GM12864 (cell line): ENCODE measurements at places on chromosomes 1 and 21.

DNA sequence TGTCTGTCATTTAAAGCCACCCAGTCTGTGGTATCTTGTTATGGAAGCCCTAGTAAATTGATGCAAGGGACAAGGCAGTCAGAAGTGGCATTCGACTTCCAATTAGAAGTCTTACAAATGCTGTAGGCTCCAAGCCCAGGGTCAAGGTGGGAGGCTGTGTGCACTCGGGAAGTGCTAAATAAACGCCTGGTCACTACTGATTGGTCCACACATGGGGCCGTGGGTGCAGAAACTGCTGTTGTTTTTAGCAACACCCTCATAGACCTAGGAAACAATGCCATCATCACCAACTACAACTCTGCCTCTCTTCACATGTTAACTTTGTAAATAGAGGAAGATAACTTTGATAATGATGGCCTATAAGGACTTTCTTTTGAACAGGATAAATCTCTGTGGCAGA, 20.2 kb upstream of the ZBTB21 start:
- no peak for DNase-seq

DNA sequence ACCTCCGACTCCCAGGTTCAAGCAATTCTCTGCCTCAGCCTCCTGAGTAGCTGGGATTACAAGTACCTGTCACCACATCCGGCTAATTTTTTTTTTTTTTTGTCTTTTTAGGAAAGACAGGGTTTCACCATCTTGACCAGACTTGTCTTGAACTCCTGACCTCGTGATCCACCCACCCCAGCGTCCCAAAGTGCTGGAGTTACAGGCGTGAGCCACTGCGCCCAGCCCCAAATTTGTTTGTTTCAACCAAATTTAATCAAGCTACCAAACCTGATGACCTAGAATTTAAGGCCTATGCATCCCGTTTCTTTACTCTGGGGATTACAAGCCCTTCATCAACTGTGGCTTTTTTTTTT, 58.3 kb upstream of the TBX15 start:
- no peak for DNase-seq

DNA sequence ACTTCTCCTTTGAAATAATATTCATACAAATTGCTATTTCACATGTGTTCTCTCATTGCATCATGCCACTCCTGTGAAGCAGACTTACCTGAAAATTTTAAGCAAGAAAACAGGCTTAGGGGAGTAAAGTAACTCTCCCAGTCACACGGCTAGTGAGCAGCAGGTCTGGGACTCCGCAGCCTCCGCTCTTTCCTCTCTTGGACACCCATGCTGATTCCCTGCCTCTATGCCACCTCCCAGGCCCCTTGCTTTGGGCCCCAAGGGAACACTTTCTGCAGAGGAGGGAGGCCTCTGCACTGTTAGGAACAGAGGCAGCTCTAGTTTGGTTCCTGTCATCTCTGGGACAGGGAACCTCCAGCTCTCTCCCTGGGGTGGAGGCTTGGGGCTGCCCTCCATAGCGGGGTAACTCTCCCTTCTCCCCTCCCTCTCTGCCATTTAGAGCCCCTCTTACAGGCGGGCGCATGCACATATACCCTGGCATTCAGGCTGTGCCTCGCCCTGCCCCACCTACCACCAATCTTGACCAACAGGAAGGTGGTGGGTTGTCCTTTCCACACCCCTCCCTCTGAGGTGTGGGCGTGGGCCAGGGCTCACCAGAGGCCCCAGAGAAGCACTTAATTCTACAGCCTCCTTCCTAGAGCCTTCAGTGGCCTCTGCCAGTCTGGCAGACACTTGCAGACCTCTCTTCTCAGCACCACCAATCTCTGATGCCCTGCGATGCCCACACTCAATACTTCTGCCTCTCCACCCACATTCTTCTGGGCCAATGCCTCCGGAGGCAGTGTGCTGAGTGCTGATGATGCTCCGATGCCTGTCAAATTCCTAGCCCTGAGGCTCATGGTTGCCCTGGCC, at the start of gene RXFP4:
Gene RXFP4 (plus strand): TSS at position 646 of the 852 bp plus-strand sequence. CDS start 72 bp downstream, at position 718.
- DNase-seq = no peak

DNA sequence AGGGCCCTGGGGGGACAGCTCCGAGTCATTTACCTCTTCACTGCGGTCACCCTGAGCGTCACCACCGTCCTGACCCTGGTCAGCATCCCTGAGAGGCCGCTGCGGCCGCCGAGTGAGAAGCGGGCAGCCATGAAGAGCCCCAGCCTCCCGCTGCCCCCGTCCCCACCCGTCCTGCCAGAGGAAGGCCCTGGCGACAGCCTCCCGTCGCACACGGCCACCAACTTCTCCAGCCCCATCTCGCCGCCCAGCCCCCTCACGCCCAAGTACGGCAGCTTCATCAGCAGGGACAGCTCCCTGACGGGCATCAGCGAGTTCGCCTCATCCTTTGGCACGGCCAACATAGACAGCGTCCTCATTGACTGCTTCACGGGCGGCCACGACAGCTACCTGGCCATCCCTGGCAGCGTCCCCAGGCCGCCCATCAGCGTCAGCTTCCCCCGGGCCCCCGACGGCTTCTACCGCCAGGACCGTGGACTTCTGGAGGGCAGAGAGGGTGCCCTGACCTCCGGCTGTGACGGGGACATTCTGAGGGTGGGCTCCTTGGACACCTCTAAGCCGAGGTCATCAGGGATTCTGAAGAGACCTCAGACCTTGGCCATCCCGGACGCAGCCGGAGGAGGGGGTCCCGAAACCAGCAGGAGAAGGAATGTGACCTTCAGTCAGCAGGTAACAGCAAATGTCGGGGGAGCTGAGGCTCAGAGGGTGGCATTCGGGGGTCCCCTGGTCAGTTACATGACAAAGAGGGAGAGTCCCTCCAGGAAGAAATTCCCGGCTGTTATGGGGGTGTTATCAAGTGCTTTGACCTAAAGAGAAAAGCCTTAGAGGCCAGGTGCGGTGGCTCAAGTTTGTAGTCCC, 12.6 kb downstream of the SLC45A1 start:
- DNase-seq = no peak

GRCh38 chr1:244968471-244968871, 104.1 kb upstream of the HNRNPU start:
- DNase-seq = no peak

GRCh38 chr1:93257889-93258288, 77.4 kb downstream of the CCDC18 start:
- no peak for DNase-seq

DNA sequence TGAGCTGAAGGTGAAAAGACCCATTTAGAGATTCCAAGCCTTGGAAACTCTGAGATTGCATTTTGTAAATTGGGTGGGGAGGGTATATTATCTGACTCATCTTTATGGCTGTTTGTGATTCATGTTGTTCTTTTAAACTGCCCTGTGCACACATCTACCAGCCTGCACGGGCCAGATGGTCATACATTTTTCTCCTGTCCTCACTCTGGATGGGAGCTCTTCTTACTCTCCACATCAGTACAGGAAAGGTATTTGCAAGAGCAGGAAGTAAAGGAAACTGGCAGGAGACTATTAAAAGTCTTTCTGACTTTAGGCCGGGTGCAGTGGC, 14.3 kb upstream of the NMNAT2 start:
- no peak for DNase-seq

DNA sequence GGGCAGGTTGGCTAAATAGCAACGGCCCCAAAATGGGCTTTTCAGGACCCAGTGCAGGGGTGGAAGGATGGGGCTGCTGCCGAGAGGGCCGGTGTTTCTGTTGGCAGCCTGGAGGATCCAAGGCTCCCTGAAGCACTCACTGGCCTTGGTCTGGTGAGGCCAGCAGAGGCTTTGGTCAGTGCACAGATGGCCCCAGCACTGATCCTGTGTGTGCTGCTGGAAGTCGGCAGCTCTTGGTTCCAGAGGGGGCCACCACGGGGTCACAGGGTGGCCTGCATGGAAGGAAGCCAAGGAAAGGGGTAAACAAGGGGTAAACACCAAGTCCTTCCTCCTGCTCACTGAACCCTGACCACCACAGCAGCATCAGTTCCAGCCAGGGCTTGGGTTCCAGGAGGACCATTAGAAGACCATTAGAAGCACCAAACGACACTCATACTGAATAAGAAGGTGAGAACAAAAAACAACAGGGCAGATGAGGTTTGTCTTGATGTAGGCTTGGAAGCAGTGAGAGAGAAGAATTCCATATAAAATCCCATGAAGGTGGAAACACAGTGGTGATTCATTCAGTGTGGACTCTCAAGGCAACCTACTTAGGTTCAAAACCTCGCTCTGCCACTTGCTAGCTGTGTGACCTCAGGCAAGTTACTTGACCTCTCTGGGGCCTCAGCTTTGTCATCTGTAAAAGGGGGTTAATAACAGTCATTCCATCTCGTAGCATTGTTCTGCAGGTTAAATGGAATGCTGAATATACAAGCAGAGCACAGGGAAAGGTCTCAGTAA, 184.5 kb downstream of the RUNX1 start:
- no peak for DNase-seq

- no peak for DNase-seq
Measured at GRCh38 chr21:42083361-42083690, 12.2 kb downstream of the UMODL1 start.

DNA sequence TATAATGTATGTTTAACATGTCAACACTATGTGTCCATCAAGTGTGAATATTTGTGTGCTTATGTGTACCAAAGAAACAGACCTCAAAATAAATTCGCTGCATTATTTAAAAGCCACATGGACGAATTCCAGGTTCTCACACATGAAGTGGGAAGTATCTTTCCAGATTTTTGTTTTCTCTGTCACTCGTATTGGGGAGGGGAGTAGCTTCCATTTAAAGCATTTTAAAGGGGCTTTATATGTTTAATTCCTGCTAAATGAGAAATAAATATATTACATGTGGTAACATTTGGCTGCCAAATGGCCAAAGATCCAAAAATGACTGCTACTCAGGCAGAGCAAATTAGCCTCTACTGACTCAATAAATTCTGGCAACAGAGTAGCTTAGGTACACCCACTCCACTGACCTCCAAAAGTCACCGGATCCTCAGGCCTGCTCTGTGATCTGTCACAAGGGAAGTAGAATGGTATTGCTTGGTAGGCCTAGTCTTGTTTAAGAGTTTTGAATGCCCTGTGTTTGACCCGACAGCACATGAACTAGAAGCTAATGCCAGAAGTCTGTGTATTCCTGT, 178.1 kb downstream of the ZP4 start:
- no peak for DNase-seq

GRCh38 chr1:55418208-55419000, 203.2 kb upstream of the USP24 start:
- no peak for DNase-seq

GRCh38 chr21:35005077-35005476, 44.0 kb downstream of the RUNX1 start:
- no peak for DNase-seq

DNA sequence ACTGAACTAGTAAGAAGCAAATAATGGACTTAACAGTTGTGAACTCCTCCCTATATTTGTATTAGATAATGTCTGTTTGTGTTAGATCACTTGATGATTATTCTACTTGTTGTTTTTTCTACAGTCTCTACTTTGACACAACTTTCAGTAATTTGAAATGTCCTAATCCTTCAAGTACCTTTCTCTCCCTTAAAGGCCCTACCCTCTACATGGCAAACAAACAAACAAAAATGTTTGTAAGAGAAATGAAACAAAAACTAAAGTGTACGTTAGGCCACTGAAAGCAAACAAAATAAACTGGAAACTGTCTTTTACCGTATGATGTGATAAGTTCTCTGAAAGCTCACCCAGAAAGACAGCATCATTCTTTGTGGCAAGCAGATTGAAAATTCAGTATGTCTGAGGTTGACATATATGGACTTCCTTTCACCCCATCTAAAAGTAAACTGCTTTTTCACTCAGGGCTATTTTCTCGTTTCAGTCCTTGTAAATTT, 255.9 kb upstream of the SNX7 start:
- DNase-seq = peak; percentile 37

GRCh38 chr1:241817331-241817792, 30.6 kb upstream of the EXO1 start:
- no peak for DNase-seq
